D341Med (cell line): ENCODE measurements at places on chromosomes 11 and 22.

DNA sequence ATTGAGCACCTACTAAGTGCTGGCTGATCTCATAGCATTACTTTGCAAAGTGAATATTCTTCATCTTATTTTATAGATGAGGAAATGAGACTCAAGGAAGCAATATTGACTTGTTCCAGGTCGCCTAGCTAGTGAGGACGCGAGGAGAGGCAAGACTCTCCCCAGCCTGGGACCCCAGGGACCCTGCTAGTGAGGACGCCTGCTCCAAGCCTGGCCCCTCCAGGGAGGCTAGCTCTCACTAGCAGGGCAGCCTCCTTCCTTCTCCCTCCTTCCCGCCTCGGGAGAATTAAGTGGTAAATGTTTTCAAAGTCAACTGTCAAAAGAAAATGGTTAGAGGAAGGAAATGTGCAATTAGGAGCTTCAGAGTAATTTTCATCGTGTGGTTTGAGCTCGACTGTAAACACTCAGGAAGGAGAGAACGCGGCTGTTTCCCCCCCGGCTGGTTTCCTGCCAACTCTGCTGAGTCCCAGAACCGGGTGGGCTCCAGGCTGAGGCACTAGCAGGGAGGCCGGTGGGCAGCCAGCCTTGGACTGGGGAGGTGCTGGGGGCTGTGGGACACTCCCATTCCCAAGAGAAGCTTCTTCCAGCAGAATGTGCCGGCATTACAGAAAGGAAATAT lies 17.9 kb downstream of the MYEOV start:
- DNase-seq = no peak

DNA sequence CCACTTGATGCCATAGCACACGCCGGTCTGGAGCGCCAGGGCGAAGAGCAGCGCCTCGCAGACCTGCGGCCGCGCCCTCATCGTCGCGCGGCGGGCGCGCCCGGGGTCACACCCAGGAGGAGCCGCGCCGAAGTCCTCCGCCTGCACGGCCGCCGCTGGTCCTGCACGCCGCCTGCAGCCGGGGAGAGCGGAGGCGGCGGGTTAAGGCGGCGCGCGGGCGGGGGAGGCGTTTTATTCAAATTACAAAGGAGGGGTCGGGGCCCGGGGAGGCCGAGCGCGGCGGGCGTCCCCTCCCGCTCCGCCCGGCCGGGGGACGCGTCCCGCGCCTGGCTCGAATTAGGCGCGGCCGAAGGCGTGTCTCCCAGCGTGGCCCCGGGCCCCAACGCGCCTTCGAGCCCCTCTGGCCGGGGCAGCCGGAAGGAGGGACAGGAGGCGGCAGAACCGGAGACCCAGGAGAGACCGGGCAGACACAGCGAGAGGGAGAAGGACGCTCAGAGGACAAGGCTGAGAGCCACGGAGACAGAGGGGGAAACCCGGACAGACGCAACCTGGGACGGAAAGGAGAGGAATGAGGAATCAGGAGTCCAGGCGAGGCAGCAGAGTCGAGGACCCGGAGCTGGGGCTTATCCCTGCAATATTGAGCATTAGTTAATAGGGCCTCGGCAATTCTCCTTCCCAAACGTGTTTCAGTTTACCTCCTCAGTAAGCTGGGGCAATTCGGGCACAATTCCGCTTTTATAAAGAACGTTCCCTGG lies at the start of gene WNT11:
Gene WNT11 (minus strand): TSS at position 176 of the 755 bp plus-strand sequence. CDS start 95 bp downstream, at position 81.
- DNase-seq = peak; percentile 78

GRCh38 chr11:11510939-11511338 lies 110.9 kb downstream of the GALNT18 start:
- DNase-seq = no peak

DNA sequence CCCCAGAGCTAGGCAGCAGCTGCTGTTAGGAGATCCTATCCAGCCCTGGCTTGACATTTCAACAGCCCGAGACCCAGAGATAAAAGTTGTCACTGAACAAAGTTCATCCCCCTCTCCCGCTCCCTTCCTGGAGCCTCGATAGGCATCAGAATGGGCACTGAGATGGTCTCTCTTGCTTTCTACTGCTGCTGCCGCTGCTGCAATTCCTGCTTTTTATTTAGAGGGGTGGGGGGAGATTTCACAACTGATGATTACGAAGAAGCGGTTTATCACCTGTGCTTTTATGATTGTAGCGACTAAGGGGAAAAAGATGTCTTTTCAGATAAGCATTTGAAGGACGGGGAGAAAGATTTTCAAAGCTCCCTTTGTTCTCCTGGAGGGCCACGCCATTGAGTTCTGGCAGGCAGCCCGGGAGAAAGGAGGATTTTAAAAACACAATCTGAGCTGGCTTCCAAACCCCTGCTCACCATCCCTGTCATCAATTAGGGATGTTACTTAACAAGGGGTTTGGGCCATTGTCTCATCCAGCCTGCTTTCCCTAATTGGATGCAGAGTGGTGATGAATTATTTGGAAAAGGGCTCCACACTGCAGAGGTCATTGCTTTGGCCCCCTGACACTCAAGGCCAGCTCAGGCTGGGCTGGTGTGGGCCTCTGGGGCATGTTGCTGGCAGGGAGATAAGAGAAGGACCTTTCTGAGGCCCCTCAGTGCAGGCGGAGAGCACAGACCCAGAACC lies 344.7 kb downstream of the BUD13 start:
- peak; percentile 47 for DNase-seq

- no peak for DNase-seq
These were observed 51.6 kb downstream of the CLMP start for GRCh38 chr11:123143476-123143875.

DNA sequence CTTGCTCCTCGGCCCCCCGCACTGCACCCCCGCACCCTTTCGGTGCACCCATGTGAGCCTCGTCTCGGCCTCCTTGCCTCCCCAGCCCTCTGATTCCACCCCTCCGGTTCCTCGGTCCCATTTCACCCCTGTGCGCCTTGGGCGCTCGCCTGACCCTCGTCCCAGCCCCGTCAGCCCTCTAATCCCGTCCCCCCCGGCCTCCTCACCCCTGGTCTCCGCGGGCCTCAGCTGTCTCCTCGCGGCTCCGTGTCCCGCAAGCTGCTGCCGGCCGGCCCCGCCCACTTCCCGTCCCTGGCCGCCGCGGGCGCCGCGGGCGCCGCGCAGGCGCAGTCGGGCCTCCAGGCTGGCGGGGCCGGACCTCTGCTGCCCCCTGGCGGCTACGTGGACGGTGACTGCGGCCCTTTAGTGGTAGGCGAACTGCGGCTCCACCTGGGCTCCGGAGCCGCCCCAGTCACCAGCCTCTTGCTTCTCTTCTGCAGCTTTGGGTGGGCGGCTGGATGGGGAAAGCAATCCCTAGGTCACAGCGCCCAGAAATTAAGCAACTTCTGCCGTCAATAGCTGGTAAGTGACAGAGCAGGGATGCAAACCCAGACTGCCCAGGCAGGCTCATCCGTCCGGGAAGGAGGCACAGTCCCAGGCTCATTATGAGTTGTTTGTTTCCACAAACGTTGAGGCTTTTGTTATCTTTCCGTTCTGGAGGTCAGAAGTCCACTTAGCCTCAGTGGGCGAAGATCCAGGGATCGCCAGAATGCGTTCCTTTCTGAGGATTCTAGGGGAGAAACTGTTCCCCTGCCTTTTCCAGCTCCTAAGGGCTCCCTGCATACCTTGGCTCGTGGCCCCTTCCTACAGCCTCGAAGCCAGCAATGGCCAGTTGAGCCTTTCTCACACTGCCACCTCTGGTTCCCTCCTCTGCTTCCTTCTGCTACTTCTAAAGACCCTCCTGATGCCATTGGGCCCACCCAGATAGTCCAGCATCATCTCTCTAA lies at the start of gene PPM1F:
Gene PPM1F (minus strand): TSS at position 263 of the 986 bp plus-strand sequence. CDS start 6,800 bp downstream, outside the sequence.
- DNase-seq = peak; percentile 100

DNA sequence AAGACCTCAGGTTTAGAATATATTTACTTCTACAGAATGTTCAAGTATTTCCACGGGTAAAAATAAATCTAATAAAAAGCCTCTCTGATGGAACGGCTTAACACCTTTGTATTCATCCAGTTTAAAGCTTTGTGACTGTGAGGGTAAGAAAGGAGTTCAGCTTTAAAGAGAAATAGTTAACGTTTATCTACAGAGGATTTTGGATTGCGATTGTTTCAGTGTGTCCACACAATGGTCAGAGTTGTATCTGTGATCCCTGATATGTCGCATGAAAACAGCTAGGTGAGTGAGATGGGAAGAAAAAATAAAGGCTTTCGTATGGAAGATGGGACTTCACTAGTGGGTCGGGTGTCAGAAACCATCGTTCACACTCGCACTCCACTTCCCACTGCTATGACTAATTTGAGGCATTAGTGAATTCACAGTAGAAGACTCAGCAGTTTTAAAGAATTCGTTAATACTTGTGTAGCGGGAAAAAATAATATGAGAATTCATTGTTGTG lies 1.6 kb downstream of the APLP2 start:
- DNase-seq = no peak

DNA sequence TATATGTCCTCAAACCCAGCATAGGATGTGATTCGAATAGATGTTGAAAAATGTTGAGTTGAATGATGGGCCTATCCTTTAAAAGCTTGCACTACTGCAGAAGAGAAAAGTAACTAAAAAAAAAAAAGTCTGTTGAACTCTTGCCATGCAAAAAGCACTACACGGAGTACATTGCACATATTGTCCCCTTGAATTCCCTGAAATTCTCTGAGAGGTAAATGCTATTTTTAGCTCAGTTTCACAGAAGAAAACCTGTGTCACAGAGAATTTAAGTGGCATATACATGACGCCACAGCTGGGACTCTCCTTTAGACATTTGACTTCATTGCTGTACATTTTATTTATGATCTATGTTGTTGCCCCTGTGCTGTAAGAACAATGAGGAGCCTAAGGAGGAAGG lies 583.8 kb downstream of the SOX6 start:
- DNase-seq = no peak

DNA sequence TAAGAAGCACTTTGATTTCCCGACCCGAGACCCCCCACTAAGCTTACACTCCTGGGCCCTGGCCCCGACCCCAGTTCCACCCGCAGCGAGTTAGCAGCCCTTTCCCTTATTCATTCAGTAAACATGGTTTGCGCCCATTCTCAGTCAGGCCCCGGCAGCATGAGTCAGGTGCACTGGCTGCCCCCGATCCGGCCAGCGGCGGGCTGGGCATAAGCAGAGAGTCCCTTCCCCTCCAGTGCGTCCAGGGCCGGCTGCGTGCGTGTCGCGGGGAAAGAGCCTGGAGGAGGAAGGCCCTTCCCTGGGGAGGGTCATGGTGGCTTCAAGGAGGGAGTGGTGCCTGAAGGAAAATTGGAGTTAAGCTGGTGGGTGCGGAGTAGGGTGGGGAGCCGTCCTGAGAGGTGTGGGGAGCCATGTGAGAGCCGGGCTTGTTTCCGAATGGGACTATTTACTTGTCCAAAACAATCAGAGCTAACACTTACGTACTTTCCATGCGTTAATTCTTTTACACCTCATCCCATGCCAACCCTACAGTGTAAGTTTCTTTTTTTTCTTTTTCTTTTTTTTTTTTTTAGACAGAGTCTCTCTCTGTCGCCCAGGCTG lies 657 bp downstream of the IGHMBP2 start:
- peak; percentile 64 for DNase-seq

- no peak for DNase-seq
These were observed 10.6 kb upstream of the CSNK1E start for GRCh38 chr22:38327805-38328204.

DNA sequence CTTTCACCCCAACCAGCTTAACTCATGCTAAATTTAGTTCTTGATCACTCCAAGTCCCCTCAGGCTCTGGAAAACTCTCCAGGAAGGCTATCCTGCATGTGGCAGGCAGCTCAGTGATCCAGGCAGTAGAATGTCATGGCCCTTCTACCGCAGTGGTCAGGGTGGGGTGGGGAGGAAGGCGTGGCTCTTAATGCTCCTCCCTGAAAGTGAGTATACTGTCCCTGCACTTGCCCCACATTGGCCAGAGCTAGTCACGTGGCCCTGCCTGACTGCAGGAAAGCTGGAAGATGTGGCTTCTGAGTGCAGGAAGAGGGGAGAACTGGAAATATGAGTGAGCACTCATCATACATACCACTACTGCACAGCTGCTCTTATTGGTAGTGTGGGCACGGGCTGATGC lies 102.1 kb downstream of the GRAMD1B start:
- DNase-seq = no peak

- DNase-seq = peak; percentile 34
These were observed at the start of gene NTM for GRCh38 chr11:131370090-131370751. TSS of gene NTM (plus strand) at chr11:131370615.

DNA sequence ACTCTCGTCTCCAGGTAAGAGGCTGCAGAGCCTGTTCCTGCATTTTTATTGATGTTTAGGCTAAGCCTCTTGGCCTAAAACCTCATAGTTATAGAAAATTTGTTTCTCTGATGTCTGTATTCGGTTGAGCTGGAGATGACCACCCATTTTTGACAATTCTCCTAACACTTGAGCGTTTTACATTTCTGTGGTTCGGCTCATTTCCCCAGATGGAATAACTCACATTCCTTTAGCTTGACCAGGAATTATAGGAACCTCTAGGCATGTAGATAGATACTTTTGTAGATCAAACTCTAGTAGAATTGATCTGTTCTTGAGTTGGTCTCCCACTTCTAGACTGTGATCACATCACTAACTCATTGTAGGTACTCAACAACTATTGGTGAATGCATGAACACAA lies 172.6 kb upstream of the CADM1 start:
- no peak for DNase-seq

DNA sequence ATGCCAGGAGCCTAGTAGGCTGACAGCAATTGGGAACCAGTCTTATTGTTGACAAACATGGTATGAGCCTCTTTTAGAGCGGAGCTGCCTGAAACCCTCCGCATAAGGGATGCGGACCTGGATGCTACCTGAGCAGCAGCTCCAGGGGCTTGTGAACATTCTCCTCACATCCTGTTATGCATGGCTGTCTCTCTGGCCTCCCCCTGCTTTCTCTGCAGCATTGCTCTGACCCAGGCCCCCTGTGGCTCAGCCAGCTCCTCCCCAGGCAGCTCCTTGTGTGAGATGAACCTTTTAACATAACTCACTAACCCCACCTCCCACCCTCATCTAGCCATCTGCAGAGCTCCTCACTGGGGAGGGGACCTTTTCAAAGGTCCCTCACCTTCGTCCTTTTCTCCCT lies 6.0 kb downstream of the BMAL1 start:
- no peak for DNase-seq

- DNase-seq = no peak
These were observed 45.2 kb downstream of the SYN3 start for GRCh38 chr22:33012833-33013450.

DNA sequence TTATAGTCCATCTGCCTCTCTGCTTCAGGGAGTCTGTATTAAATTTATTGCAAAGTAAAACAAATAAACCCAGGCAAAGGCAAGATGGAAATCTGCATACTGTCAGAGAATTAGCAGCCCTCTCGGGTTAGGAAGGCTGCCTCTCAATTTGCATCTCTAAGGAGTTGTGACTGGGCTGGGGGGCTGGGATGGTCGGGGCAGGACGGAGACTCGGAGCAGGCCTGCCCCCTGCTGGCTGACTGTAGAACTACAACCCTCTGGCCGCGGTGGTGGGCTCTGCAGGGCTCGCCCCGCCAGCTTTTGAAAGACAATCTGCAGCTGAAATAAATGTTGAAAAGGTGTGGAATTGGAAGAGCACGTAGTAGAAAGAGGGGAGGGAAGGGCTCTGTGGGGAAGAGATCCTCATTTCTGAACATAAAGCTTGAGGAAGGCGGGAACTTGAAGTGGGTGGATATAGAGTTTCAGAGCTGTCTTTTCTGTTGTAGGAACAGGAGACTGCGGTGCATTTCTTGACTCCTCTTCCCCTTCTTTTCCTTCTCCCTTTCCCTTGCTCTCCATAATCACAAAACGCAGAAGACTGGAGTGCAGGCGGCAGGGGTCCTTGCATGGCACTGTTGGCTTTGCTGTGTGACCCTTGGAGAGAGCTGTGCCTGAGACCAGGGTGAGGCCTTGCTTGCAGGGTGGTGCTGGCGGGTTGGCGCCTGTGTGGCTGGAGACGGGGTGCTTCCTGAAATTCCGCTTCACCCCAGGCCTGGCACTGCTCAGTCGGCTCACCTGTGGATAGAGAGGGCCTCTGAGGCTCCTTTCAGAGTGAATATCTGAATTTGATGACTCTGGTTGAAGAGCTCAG lies 22.6 kb upstream of the PKNOX2 start:
- peak; percentile 88 for DNase-seq

- DNase-seq = no peak
These were observed 676.8 kb downstream of the NTM start for GRCh38 chr11:132047167-132047566.
